ENCODE measurements at places on chromosomes 7 and 10.

DNA sequence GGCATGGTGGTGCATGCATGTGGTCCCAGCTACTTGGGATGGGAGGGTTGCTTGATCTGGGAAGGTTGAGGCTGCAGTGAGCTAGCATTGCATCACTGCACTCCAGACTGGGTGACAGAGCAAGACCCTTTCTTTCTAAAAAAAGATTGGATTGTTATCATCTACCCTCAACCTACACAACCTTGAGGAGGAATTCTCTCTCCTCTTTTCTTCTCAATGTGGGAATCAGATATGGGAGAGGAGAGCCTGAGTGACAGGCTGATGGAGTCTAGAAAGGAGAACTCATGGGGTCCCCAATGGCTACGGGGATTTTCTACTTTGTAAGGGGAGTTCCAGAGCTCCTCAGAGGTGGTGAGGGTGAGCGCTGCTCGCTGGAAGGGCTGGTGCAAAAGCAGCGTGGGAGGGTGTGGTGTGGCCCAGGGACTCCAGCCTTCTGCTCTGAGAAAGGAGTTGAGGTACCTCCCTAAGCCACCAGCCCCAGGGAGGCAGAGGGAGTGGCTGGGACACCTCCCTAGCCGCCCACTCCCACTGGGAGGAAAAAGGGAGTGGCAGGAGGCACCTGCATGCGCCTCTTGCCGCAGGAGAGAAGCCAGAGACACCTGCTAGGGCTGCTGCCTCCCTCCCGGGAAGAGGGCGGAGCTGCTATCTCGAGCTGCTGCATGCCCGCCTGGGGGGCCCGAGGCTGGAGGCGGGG is 48.4 kb downstream of the GATA3 start:
- no peak for DNase-seq

GRCh38 chr7:6092953-6093354 is 61.8 kb downstream of the ANKRD61 start:
- DNase-seq: no peak

- peak; percentile 88 for DNase-seq
These were observed 169.2 kb downstream of the SEMA3A start for GRCh38 chr7:84025332-84025927.

DNA sequence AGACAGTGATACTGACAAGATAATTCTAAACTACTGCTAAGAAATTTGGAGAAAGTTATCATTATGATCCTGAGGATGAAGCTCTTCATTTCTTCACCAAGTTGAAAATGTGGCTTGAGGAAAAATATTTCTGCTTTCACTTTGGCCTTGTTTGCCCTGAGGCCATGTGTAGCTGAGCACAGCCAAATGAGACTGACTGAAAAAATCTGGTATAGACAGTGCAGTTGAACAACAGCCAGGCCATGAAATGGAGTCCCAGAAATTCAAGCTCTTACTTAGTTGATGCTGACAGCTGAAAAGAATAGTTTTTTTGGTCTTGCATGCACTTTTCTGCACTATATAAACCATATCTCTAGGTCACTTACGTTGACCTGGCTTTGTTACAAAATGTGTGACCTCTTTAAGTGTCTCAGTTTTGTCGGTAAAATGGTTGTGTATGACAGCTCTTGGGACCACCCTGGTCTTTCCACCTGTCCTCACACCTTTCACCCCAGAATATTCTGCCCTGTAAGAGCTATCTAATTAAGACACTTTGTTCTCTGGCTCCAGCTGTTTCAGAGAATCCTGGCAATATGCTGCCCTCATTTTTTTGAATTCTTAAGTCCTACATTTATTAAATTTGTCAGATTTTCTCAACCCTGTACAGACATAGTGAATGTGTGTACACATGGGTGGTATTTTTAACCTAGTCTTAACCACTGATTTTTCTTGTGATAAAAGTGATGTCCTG is 91.3 kb downstream of the CD36 start:
- peak; percentile 71 for DNase-seq

DNA sequence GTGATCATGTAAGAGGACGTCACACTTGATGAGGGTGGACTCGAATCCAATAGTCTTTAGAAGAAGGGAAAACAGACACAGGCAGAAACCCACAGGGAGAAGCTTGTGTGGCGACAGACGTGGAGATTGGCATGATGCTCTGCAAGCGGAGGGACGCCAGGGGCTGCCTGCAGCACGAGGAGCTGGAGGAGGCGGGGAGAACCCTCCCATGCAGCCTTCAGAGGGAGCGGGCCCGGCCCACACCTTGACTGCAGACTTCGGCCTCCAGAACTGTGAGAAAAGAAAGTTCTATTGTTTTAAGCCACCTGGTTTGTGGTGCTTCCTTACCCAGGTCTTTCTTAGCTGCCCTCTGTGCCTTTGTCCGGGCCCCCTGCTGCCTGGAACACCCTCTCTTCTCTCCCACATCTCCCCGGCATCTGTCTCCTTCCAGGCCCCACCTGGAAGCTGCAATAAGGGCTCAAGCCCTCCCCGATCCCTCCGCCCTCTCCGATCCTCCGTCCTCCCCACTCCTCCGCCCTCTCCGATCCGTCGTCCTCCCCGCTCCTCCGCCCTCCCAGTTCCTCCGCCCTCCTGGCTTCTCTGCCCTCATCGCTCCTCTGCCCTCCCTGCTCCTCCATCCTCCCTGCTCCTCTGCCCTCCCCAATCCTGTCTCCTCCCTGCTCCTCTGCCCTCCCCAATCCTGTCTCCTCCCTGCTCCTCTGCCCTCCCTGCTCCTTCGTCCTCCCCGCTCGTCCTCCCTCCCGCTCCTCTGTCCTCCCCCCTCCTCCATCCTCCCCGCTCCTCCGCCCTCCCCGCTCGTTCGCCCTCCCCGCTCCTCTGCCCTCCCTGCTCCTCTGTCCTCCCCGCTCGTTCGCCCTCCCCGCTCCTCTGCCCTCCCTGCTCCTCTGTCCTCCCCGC is 17.4 kb upstream of the PRKAG2 start:
- DNase-seq: no peak

- DNase-seq: no peak
These were observed 743.0 kb downstream of the NRG3 start for GRCh38 chr10:82618007-82618406.

DNA sequence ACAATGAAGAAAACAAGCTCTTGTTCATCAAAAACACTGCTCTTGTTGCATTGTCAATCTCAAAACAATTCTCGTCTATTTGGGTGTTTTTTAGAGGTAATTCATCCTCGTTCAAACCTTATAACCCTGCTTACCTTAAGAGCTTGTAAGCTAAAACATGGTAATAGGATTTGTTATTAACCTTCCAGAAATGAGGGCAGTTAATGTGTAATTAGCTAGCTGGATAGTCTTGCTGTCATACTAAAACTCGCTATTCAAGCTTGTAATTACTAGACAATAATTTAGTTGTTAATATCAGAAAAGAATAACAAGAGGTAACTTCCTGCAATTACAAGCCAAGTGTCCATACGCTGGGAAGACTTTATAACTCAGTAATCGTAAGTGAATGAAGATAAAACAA is 101.6 kb downstream of the UBE2H start:
- DNase-seq: no peak

DNA sequence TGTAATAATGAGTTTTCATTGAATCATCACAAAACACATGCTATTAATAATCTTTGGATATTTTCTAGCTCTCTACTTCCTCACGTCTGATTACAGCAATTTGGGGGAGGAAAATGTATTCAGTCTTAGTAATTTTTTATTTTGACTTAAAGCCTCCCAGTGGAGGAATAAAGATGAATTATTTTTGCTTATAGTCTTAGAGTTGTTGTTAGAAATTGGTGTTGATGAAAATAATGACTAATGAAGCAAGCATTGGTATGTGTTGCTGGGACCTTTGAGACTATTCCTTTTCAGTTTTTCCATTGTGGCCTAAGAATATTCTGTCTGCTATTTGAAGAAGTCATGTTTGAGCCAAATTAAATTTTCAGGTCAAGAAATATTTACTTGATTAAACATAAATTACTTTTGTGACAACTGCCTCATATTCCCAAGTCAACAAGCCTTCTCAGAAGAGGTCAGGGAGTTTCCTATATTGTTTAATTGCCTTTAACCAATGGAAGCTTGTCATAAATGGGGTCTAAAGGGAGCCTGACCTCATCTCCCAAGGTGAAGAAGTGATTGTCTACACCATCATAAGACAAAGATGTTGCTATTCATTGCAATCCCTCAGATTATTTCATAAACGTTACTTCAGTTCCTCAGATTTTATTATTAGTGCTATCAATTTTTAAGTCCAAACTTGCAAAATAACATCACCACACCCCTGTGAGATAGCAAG is 90.0 kb downstream of the ST7 start:
- no peak for DNase-seq

GRCh38 chr10:5196702-5197113 is at the start of gene AKR1C4:
TSS of gene AKR1C4 (plus strand) at chr10:5196837. CDS start at chr10:5196868, 31 bp downstream.
- no peak for DNase-seq

GRCh38 chr10:102710609-102711008 is 3.6 kb downstream of the ARL3 start:
- peak; percentile 86 for DNase-seq

DNA sequence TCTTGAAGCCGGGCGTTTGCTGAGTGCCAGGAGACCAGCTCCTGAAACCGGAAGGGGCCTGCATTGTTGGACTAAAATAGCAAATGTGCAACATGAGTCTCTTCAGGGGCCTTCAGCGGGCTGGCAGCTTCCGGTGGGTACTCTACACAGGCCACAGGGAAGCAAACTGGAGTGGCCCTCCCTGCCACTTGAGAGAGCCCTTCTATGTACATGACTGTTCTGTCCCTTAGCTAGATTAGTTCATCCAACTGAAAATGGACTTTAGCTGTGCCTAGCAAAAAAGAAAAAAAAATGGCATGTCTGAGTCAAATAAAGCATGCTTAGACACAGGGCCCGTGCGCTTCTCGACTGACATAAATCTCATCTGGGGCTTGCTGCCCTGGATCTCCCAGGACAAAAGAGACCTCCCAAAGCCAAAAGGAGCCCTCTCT is 115.3 kb upstream of the TCF7L2 start:
- no peak for DNase-seq

DNA sequence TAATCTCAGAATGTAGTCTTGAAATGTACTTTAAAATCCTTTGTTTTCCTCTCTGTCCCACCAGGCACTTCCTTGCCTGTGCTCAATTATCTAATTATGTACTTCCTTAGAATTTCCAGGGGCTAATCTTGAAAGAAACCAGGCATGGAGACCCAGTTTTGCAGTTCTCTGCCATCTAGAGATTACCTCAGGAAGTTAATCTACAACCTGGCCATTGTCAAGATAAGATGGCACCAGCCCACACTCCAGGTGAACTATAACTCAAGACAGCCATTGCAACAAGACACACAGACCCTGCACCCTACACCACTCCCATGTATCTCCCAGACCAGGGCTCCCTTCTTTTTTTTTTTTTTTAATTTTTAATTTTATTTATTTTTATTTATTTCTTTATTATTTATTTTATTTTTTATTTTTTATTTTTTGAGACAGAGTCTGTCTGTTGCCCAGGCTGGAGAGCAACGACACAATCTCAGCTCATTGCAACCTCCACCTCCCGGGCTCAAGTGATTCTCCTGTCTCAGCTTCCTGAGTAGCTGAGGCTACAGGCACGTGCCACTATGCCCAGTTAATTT is 85.9 kb upstream of the TRIM24 start:
- DNase-seq: no peak

DNA sequence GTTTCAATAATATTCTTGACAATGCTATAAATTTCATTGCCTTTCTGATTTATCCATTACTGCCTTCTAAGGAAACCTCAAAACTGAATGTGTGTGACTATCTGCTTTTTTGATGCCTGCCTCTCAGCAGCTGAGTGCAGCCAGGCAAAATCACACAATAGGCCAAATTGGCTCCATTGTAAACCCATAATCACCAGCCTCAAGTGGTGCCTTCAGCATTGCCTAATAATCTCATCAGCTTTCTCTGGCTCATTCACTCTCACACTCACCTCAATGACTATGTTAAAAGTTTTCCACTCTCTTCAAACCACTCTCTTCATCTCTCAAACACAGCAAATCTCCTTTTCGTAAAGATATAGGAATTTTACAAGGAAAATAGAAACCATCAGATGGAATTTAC is 182.5 kb upstream of the COL1A2 start:
- DNase-seq: no peak

GRCh38 chr10:87622314-87623004 is 37.2 kb upstream of the PAPSS2 start:
- no peak for DNase-seq

DNA sequence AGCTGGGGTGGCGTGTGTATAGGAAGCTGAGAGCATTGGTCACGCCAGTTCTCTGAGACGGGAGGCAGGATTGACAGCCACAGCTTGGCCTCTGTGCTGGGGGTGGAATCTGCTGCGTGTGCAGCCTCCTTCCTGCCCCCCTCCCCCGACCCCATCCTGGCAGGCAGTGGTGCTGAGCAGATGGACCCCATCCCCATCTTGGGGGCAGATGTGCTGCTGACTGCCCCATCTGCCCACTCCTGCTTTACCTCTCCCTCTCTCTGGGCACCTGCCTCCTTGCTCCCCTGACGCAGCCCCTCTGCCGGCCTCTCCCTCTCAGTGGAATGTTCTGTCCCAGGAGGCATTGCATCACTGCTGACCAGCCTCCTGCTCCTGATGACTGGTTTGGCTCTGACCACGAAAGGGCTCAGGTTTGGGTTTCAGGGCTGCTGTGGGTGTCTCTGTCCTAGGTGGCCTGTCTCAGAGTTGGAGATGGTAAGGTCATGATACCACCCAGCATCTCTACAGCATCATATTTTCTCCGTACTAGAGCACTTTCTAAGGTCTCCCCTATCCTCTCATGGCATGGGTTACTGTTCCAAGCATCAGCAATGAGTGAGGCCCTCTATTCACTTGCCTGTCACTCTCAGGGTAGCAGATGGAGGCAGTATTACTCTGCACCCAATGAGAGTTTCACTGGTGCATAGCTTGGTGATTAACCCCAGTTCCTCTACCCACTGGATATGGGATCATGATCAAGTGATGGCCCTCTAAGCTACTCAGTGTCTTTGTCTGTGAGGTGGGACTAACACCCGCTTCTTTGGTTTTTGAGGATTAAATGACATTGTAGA is 81.9 kb downstream of the RBM20 start:
- DNase-seq: peak; percentile 74

DNA sequence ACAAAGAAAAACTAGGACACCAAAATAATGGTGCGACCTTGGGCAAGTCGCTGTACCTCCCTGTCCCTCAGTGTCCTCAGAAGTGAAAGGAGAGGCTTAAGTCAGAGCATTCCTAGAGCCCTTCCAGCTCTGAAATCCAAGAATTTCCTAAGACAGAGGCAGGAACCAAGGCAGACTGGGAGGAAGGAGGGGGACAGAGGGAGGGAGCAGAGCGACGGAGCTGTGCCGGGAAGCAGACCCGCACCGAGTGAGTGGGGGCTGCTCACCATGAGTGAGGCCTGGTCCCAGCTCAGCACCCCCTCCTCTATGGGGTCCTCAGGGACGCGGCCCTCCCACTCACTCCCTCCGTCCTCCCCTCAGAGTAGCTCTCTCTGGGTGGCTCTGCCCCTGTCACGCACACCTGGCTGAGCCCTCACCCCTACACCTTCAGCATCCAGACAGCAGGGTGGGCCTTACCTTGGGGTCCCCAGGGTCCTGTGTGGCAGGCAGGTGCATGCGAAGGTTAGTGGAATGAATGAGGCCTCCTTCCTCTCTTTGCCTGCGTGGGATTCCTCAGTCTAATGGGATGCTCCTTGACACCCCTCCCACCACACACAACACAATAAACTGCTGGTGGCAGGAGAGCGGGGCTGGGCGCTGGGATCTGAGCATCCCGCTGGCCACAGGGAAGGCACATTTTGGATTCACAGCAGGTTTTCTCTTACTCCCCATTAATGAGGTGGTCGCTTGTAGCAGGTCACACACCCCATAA is 4.6 kb upstream of the SMARCD3 start:
- DNase-seq: no peak

- DNase-seq: no peak
These were observed 38.4 kb downstream of the AMPH start for GRCh38 chr7:38592737-38593288.
